ENCODE measurements at places on chromosomes 3 and 15.

GRCh38 chr3:119817071-119817470 lies 35.2 kb downstream of the NR1I2 start:
- no peak for DNase-seq

- no peak for DNase-seq
Measured at GRCh38 chr15:27448234-27448633, 477.3 kb downstream of the GABRG3 start.

GRCh38 chr3:111917300-111917699 lies 58.2 kb downstream of the PHLDB2 start:
- peak; percentile 61 for DNase-seq

GRCh38 chr3:140568842-140569520 lies 108.9 kb upstream of the TRIM42 start:
- DNase-seq = no peak

GRCh38 chr3:22392859-22393258 lies 641.8 kb upstream of the ZNF385D start:
- no peak for DNase-seq

DNA sequence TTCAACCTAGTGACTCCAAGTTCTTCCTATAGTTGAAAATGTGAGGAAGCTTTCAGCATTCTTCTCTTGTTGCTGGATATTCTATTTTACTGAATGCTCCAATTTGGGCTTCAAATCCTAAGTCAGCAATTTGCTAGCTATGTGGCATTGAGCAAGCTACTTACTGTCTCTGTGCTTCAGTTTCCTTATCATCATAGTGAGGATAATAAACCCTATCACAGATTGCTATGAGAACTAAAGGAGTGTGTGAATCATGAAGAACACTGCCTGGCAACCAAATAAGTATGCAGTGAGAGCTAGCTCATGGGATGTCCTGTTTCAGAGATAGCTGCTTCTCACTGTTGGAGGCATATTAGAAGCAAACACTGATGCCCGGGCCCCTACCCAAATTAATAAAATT lies 163.8 kb upstream of the CDIN1 start:
- DNase-seq = no peak

DNA sequence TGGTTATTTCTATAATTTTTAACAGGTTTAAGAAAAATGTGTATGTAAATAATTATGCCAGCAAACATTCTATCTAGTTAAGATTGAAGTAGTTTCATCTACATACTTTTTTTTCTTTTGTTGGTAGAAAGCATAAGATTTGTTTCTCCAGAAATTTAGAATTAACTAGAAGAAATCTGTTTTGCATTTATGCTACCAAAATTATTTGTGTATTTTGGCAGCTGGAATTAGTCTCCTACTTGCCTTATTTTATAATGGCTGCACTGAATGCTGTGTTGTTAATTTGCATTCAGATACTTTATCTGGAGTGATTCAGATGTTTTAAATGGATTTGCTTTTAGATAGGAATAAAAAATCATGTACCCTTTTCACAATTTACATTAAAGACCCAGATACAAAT lies 100.2 kb upstream of the NAALADL2 start:
- no peak for DNase-seq

DNA sequence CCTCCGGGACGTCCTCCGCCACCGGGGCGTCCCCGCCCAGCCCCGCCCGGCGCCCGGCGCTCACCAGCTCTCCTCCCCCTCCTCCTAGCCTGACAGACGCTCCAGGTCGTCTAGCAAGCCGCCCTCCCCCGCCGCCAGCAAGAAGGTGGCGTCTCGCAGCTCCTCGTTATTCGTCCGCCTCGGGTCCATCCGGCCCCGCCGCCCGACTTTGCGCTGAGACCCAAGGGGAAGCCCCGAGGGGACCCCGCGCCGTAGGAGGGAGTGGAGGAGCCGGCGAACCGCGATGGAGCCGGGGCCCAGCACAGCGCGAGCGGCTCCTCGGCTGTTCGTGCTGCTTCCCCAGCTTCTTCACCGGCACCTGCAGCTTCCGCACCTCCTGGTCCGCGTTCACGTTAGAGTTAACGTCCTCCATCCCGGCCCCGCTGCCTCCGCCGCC lies 26.3 kb upstream of the MTHFS start:
- peak; percentile 70 for DNase-seq

DNA sequence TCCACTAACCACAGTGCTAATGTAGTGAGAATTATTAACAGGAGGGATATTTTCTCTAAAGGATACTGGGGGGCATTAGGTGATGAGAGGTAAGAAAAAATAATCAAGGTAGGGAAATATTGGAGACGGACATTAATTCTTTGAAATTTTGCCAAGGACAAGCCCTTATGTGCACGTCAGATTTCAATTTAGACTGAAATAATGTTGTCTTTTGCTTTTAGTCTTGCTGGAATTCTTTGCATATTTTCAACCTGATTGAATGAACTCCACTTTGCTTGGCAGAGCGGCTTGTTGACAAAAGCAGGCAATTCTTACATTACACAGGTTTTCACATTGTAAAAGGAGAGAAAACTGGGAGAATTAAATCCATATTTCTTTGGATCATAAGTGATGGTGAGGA lies 25.0 kb upstream of the C3orf52 start:
- no peak for DNase-seq

DNA sequence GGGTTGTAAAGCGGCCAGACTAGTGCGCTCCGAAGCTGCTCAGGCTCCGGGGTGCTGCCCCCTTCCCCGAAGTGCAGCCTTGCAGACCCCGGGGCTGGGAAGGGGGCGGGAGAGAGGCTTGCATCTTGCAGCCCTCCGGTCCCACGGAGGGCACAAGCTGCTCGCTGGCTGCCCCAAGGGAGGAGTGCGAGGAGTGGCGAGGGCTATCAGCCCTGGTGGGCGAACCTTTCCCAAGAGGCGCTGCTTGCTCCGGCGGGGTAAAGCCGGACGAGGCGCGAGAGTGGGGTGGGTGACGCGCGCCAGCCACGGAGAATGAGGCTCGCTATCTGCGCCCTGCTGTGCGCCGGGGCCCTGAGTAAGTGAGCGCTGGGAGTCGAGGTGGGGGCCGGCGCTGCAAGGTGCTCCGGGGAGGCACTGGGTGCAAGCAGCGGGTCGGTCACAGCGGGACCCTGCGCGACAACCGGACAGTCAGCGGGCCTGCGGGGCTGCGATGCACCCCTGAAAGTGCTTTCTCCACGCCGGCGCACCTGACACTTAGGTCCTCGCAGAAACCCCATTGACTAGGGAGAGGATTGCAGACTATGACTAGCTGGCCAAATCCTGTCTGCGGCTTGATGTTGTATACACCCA lies 12.7 kb upstream of the TOPBP1 start:
- no peak for DNase-seq

DNA sequence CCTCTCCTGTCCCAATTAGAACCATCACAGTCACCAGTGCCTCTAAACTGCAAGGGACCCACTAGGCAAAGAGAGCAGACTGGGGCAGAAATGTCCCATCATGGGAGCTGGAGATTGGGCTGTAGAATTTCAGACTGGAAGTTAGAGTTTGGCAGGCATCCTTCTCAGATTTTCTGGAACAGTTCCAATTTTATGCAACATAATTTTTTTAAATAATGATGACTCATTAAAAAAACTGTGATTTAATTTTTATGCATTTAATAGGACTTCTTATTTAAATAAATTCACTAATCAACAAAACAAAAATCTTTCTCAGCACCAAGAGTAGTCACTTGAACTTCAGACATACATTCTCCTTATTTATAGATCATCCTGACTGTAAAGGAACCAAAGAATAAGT lies 84.6 kb upstream of the SLC7A14 start:
- no peak for DNase-seq

- DNase-seq = no peak
Measured at GRCh38 chr3:18179521-18179920, 245.6 kb downstream of the SATB1 start.

DNA sequence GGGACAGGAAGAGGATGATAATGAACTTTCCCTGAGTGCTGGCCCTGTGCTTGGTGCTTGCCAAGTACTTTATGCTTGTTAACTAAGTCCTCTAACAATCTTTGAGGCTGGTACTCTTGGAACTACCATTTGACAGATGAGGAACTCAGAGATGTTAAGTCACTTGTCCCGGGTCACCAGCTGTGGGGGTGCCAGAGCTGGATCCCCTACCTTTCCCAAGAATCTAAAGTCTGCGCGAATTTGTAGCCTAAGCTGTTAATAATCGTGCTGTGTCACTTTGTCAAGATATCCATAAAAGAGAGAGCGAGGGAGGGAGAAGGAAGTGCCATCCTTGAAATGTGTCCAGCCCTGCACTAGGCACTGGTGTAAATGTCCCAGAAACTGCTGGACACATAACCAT lies 19.0 kb upstream of the ACOX2 start:
- no peak for DNase-seq

DNA sequence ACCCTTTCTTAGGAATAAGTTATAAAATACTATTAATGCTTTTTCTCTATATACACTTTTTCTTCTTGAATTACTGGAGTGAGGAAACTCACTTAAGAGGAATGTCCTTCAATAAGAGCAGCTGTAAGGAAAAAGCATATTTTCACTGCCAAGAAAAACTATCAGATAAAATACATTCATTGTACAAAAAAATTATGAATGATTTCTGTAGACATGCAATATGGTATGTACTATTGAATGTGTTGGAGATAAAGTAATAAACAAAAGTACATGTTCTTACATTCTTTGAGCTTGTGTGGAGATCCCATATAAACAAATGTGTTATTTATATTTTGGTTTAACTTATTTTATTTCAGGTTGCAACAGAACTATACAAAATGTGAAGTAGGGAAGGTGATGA lies 241.0 kb upstream of the ZNF717 start:
- DNase-seq = no peak

GRCh38 chr3:160617636-160618035 lies 52.3 kb upstream of the KPNA4 start:
- peak; percentile 9 for DNase-seq

DNA sequence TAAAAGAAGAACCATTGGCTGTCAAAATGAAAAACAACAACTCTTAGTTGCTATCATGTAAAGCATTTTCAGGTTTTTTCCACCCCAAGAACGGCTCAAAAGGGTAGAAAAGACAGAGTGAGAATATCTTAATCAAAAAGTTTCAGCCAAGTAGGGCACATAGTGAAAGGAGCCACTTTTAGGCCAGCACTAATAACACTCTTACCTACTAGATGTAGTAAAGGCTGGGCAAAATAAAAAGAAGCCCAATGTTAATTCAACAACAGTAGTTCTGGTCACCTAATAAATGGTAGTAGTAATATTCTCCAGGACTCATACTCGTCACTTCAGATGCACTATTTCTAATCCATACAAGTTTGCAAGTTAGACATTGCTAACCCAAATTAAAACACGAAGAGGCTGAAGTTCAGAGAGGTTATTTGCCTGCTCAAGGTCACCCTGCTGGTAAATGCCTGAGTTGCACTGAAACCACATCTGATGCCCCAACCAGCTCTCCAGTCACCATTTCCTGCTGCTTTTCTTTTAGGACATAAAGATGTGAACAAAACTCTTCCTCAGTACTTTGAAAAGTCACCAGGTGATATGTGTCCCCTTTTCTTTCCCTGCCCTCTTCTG lies 7.5 kb downstream of the GOLIM4 start:
- peak; percentile 27 for DNase-seq

DNA sequence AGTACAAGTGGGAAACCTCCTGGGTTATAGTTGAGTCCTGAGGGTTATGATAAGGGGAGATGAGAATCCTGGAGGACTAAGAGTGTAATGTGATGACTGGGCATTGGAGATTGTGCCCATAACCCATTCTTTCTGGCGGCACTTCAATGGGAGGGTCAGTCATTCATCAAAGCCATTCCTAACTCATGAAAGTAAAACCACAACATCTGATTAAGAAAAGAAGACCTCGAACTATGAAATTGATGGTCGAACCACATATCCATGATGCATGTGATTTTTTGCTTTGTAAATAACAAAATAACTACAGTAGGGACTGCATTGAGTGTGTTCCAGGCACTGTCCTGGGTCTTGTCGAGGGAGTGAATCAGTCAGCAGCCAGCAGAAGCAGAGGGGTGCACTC lies 215.1 kb downstream of the SHQ1 start:
- DNase-seq = no peak

DNA sequence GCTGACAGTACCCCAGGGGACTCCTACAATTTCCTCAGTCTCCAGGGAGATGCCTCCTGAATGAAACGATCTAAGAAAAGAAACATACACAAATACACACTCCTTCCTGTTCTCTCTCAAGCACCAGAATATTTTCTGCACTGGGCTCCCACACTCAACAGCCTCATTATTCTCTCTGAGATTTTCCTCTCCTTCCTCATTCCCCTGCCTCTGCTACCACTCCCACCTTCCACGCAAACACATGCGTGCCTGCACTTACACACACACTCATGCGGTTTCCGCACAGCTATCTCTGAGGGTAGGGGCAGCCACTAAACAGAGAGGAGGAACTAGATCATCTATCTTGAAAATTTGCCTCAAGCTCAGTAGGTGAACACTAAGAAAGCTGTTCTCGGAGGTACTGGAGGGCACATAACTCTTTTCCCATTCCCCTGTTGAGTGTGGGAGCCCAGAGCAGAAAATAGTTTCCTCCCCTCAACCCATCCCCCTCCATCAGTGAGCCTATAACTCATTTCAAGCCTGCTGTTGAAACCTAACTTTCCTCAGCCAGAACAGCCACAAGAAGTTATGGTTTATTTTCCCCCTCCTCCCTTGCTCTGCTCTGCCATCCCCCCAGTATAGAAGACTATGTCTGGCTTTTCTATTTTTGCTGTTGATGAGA lies 30.5 kb upstream of the TIPARP start:
- no peak for DNase-seq

DNA sequence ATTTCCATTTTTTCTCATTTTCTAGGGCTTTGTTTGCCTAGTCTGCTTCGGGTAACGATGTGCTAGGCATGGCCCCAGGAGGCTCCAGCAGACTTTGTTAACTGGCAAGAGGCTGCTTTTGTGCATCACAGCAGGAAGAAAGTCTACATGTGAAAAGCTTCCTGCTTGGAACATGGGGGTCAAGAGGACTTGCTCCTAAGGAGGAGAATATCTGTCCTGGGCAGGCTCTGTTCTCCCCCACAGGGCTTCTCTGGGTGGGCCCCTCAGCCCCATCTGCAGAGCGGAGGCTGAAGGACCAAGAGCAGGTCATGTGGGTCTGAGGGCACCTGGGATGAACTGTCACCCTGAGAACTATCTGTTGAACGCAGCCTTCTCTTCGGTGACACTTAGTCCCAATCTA lies 94.7 kb downstream of the CCNL1 start:
- DNase-seq = no peak

DNA sequence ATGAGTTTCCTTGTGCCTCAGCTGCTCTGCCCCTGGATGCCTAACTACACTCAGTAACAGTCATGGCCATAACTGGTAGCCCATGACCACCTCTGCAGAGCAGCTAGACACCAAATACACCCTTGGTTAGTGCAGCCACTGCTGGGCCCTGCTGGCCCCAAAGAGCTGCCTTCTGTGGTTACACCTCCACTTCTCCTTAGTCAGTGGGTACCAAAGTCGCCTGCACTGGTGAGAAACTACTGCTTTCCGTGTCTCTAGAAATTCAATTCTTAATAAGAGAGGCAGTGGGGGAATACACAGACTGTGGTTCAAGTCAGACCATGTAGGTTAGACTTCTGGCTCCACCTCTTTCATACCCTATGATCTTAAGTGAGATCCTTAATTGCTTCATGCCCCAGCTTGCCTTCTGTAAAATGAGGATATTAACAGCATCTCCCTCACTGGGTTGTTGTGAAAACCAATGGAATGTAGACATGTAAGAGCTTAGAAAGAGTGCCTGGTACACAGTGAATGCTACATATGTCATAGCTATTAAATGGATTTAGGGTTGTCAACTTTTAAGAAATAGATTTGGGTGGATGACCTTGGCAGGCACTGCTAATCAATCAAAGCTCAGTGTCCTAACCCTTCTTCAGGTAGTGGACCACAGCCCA lies 18.2 kb downstream of the HEG1 start:
- no peak for DNase-seq
